ENCODE measurements at places on chromosomes 6 and 20.

DNA sequence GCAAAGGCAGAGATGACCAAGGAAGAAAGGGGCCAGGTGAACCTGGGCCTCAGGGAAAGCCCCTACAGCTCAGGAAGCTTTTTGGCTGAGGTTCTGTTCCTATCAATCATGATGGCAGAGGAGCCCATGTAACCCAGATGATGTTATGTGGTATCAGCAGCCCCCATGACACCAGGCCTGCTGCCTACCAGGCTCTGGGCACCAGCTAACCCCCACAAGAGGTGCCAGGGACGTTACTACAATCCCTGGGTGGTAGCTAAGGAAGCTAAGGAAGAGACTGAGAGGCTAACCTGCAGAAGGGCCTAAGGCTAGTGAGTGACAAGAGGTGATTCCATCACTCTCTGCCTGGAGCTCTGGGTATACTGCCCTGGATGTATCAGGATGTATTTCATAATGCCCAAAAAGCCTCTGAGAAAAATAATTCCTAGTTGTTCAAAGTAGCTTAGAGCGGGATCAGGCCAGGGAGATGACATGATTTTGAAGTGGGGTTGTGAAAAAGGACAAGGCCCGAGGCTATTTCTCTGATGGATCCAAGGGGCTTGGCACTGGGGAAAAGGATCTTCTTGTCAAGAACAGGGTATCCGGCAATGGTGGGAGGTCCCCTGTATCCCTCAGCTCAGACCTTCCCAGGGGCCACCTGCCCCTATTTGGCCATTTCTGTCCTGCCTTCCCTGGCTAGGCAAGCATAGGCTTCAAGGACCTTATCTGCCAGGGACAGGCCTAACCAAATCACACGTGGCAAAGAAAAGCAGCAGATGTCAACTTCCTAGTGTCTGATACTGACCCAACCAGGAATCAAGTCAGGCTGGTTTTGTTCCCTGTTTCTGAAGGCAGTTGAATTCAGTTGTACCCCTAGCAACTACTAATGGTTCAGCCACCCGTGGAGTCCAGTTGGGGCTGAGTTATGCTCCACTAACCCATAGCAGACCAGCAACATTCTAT lies 41.3 kb downstream of the PANK2 start:
- no peak for DNase-seq

DNA sequence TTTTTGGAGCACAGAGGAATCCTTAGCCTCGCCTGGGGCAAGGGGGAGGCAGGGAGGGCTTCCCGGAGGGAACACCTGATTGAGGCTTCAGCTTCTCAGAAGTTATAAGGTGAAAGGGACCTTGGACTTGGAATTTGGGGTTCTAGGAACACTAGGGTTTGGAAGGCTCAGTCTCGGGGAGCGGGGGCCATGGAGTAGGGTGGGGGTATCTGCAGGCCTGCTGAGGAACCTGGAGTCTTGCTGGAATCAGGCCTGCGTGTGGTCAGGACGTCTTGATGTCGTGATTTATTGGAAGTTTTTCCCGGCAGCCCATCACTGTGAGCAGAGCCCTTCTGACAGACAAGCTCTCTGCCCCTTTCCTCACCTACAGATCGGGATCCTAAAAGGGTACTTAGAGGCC lies 50.7 kb downstream of the EFCAB8 start:
- DNase-seq = no peak

- DNase-seq = no peak
These were observed 135.5 kb downstream of the PAX1 start for GRCh38 chr20:21840991-21841390.

DNA sequence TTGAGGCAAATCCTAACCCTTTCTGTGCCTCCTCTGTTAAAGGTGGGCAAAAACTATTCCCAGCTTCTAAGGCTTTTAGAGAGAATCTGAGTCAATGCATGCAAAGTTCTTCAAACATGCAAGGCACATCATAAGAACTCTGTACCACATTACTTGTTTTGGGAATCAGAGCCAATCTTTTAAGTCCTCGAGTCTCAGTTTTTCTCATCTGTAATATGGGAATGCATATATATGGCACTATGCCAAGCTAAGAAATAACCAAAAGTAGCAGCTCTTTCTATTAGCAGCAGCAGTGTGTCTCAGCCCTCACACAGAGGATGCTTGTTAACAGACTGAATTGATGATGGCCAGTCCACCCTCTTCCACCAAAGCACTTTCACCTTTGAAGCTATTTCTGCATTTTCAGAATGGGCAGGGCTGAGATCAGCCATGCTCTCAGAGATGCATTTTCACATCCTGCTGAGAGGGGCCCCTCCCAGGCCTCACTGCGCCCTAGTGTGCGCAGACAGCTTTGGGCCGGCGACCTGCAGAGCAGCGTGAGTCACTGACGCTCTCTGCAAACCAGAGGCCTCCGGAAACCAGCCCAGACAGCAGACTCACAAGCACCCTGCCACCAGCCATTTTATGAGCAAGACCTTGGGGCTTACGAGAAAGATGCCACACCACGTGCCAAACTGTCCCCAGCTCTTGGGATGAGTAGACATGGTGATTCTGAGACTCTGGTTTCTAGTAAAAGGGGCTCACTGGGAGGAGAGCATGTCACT lies 138.0 kb downstream of the NFATC2 start:
- DNase-seq = peak; percentile 49

GRCh38 chr20:61123286-61123685 lies 128.8 kb upstream of the CDH4 start:
- DNase-seq = no peak
